ENCODE measurements at places on chromosomes 13 and 19.
A peak's percentile ranks its signal among the peaks of the same experiment; 100 is the strongest.

GRCh38 chr13:23652909-23653726, 82.9 kb downstream of the TNFRSF19 start:
- DNase-seq = no peak

DNA sequence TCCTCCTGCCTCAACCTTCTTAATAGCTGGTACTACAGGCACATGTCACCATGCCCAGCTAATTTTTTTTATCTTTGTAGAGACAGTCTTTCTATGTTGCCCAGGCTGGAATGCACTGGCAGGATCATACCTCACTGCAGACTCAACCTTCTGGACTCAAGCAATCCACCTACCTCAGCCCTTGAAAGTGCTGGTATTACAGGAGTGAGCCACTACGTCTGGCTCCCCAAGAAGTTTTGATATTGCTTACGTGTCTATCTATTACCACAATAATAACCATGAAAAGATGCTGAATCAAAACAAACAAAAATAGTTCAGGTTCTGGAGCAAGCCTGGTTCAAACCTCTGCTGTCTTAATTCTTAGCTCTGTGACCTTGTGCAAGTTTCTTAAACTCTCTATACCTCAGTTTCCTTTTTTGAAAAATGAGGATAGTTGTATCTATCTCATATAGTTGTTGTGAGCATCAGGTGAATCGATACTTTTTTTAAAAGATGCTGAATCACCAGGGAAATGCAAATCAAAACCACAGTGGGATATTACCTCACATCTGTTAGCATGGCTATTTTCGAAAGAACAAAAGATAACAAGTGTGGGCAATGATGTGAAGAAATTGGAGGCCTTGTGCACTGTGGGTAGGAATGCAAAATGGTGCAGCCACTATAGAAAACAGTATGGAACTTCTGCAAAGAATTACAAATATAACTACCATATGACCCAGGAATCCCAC, 19.0 kb upstream of the LEUTX start:
- DNase-seq = no peak

- no peak for DNase-seq
Observed at GRCh38 chr13:99119656-99120055, 81.0 kb upstream of the UBAC2 start.

DNA sequence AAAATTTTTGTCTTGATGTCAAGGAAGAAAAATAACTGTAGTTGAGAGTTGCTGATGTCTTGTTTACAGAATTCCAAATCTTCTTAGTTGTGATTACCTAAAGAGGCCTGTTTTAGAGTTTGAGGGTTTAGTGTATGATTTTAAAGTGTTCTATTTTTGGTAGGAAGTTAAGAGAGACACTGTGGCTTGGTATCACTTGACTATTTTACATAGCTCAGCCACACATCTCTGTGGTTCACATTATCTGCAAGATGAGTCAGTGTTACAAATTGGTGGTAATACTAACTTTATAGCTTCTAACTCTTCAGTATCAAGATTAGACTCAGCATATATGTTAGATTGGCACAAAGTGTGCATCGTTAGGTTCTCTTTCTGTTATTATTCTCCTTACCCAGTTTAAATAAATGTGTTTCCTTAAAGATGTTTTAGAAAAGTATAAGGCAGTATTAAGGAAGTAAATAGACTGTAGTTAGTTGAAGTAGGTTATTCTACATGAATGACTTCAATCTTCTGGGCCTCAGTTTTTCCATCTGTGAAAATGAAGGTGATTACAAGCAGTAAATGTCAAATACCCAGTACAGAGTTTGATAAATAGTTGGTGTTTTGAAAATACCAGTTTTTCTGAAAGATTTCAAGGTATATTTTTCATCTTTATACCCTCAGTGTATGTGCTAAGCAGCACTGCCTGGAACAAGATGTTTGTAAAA, 33.4 kb downstream of the COG6 start:
- DNase-seq = no peak

- no peak for DNase-seq
Observed at GRCh38 chr13:30006246-30006645, 155.8 kb upstream of the UBL3 start.

GRCh38 chr13:42673677-42674076, 99.7 kb downstream of the TNFSF11 start:
- DNase-seq = no peak

- no peak for DNase-seq
Observed at GRCh38 chr13:45796426-45797235, 54.9 kb downstream of the SIAH3 start.

- DNase-seq = no peak
Observed at GRCh38 chr19:45395821-45396617, 8.8 kb downstream of the PPP1R13L start.

- DNase-seq = no peak
Observed at GRCh38 chr13:58721273-58721672, 1089.7 kb downstream of the PCDH17 start.

DNA sequence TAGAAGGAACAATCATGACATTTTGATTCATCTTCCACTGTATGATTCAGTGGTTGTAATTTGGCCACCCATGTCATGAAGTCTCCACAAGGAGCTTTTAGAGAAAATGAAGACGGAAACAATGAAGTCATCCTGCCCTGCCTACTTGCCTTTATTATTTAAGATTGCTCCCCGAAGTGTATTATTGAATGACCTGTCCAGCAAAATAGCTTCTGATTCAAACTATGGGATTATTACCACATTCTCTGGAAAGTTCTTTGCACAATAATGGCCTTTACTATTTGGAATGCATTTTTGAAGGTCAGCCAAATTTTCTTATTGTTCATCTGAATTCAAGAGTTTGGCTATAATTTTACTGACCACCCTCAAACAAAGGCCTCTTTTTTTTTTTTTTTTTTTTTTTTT, 77.8 kb upstream of the RFC3 start:
- DNase-seq = peak; percentile 37

DNA sequence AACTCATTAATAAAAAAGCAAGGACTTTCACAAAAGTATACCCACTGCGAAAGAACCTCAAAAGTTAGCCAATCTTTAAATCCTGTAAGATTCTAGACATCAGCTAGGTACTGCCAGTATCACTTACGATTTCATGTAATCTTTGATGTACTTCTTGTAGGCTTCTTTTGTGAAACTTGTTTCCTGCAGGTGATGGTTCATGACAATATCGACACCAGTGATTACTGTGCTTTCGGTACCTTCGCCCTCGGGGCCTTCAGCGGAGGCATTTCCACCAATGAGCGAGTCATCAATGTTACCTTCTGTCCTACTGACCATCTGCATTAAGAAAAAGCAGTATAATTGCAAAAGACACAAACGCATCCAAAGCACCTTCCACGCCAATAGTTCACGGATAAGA, 1.1 kb downstream of the TPT1 start:
- DNase-seq = no peak

- no peak for DNase-seq
Observed at GRCh38 chr13:62432906-62433305, 1017.3 kb upstream of the PCDH20 start.

- DNase-seq = peak; percentile 45
Observed at GRCh38 chr19:19214892-19215291, 3.1 kb downstream of the NCAN start.

GRCh38 chr13:35979361-35979951, 151.7 kb downstream of the DCLK1 start:
- DNase-seq = no peak

- peak; percentile 54 for DNase-seq
Observed at GRCh38 chr19:2391118-2391725, 31.2 kb downstream of the TMPRSS9 start.

- no peak for DNase-seq
Observed at GRCh38 chr13:21639561-21639960, 31.3 kb upstream of the FGF9 start.

GRCh38 chr13:58300974-58301681, 669.6 kb downstream of the PCDH17 start:
- no peak for DNase-seq

- DNase-seq = no peak
Observed at GRCh38 chr19:46958532-46958931, 61.1 kb upstream of the NPAS1 start.

All from HAP-1 (cell line).